Pancreas (tissue), 10 donors: ENCODE measurements at places on chromosomes 13 and 19. TPM values are rescaled to one million over a fixed set of nuclear protein-coding genes. Genes with fewer than 3 reads are reported as not detected.

Gene TPGS1
- 10.4 TPM for total RNA-seq

Gene ZNF99
- total RNA-seq, result not detected

Gene SMAD9
- total RNA-seq, result 0.72 TPM

Gene IQCN
- total RNA-seq, result 1.4 TPM

Gene OR4F17
- not detected for total RNA-seq

Gene OR10H3
- not detected for total RNA-seq

Gene CYP2A6
- total RNA-seq, result not detected

Gene PSG11
- not detected for total RNA-seq

Gene TNNI3
- not detected for total RNA-seq

Gene PDE4A
- 10.1 TPM for total RNA-seq

Gene ZNF490
- 3.3 TPM for total RNA-seq

Gene ZNF737
- total RNA-seq, result 7.1 TPM

Gene MEDAG
- 0.56 TPM for total RNA-seq

Gene LYPD5
- total RNA-seq, result 1.2 TPM

Gene FCAR
- total RNA-seq, result 0.64 TPM

Gene DHDH
- total RNA-seq, result not detected

Gene KLF1
- total RNA-seq, result not detected

Gene COX7A1
- 4.1 TPM for total RNA-seq

Gene WASF3
- total RNA-seq, result 7.3 TPM

Gene OR7D2
- total RNA-seq, result not detected

Gene DOHH
- total RNA-seq, result 3.2 TPM

Gene NLRP9
- not detected for total RNA-seq

Gene INSR
- total RNA-seq, result 90.5 TPM
